AG04450 (cell line): ENCODE measurements at places on chromosomes 7 and 10. TPM values are rescaled to one million over a fixed set of nuclear protein-coding genes. Genes with fewer than 3 reads are reported as not detected.
A peak's percentile ranks its signal among the peaks of the same experiment; 100 is the strongest.

DNA sequence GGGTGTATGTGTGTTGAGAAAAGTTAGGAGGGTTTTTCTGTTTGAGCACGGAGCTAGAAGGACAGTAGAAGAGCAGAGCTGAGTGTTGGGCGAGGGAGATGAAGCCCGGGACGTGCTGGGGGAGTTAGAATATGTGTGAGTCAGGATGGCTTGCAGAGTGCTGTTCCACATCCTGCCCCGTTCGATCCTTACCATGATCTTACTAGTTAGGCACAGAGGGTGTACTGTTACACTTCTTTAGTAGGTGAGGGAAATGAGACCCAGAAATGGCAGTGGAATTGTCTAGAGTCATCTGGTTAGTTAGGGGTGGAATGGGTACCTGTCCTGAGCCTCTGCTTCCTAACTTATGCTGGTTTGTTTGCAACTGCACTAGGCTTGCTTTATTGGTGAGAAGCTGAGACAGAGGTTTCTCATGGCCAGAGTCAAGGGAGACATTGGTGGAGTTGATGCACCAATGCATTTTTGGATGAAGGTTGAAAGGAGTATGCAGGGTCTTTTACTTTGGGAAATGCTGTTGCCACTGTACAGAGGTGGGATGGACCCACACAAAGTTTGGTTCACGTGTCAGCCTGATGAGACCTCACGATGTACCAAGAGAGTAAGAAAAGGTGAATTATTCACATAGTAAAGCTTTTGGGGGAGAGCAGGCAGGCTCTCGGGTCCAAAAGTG is 42.4 kb downstream of the CCNY start:
- no peak for DNase-seq

DNA sequence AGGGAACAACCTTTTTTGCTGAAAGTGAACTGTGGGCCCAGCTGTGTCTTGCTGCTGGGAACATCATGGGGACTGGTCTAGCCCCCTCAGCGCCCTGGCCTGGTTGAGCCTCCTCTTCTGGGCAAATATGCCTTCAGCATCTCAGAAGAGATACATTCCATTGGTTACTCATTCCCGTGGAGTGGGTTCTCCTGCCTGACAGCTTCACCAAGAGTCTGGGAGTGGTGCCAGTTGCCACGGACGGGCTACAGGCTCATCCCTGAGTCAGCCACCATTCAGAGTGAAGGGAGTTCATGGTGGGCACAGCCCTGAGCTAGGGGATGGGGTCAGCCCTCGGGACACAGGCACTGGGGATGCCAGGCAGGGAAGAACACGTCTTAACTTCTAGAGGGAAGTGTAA is 81.9 kb downstream of the RAMP3 start:
- DNase-seq: peak; percentile 2

DNA sequence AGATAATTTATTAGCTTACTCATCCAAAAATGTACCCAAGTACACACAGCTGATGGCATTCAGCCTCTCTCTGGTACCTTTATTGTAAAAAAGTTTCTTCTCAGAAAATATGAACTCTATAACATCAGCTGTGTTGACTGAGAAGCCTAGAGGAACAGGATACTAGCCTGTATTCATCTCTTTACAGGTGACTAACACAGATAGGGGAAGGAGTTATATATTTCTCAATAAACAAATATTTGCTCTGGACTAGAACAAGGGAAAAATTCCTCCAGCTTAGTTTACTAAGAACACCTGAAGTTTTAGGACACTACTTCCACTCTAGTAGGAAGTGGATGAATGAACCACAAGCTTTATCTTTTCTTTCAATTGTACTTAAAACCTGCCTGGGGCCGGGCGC is 67.8 kb downstream of the ZNF248 start:
- no peak for DNase-seq

GRCh38 chr7:121288894-121289293 is 39.9 kb upstream of the WNT16 start:
- DNase-seq: peak; percentile 58

GRCh38 chr7:80151274-80151665 is 16.6 kb downstream of the GNAI1 start:
- no peak for DNase-seq

DNA sequence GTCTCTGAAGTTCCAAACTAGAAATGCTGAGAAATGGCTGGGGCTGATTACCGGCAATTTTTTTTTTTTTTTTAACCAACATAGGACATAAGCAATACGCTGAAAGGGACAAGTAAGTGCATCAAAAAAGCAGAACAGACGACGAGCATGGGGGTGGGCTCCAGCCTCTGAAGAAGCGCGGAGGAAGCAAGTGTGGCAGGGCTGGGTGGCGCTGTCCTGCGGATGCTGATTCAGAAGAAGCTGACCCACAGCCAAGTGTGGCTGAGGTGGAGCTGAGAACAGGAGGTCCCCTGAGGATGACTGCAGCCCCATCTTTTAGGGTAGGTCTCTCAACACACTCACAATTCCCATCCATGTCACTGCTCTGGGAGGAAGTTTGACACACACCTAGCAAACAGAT is 65.6 kb downstream of the CTBP2 start:
- no peak for DNase-seq

GRCh38 chr10:59126991-59127390 is 49.5 kb upstream of the PHYHIPL start:
- DNase-seq: no peak

GRCh38 chr10:87896216-87896615 is 32.8 kb downstream of the PTEN start:
- DNase-seq: no peak

DNA sequence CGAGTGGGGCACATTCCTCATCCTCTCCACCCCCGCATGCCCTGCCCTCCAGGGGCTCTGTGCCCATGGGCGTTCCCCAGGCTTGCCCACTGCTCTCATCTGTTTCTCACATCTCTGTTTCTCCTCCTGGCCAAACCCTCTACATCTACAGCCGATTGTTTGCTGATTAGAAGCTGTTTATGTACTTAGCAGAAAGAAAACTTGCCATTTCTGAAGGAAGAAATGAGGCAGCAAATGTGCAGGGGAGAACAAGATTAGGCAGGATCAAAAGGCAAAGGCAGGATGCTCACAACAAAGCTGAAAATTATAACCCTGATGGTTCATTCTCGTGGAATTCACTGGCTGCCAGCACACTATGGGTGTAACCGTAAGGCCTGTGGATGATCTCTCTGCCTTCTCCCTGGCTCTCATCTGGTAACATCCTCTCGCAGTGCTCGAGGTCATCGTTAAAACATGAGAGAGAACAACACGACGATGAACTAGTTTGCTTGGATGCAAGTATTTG is 111.6 kb upstream of the KLF14 start:
- DNase-seq: peak; percentile 56

Gene MRPL43
- polyA plus RNA-seq: 72.3 and 88.0 TPM in 2 replicates
